ENCODE measurements at places on chromosomes 1 and 21.

- DNase-seq: no peak
These were observed 75.9 kb downstream of the KIF1B start for GRCh38 chr1:10286244-10286643.

- no peak for DNase-seq
These were observed 3.6 kb upstream of the CALML6 start for GRCh38 chr1:1911350-1912041.

DNA sequence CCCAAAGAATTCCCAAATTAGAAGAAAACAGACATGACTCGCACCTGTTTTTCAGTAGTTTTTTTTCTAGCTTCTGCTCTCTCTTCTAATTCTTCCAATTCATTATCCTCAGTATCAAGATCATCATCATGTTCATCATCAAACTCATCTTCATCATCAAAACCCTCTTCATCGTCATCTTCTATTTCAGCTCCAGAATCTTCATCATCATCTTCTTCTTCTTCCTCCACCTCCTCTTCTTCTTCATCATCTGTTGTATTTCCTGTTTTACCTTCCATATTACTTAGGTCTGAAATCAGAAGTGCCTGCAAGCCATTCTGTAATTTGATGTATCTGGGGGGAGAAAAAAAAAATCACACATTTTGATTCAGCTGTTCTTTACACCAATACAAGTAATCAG lies 38.3 kb downstream of the NRDC start:
- no peak for DNase-seq

- no peak for DNase-seq
These were observed 11.3 kb downstream of the THEM4 start for GRCh38 chr1:151897991-151898431.

GRCh38 chr21:15839026-15839425 lies 109.2 kb downstream of the USP25 start:
- DNase-seq: no peak

GRCh38 chr1:221940631-221941030 lies 198.7 kb upstream of the DUSP10 start:
- DNase-seq: no peak

Measured in NCI-H510A treated with DMSO at 0.1 percent for 48 hours (cell line).